Stimulated activated CD4-positive, alpha-beta T cell treated with anti-CD3 and anti-CD28 coated beads, Interleukin-4, amount 100 ng/mL, for 4 hours (primary cell): ENCODE measurements at places on chromosomes 4 and X.

GRCh38 chr4:177771645-177772044, 329.4 kb upstream of the AGA start:
- no peak for DNase-seq

GRCh38 chr4:71243091-71243833, 95.6 kb upstream of the SLC4A4 start:
- DNase-seq, result no peak

DNA sequence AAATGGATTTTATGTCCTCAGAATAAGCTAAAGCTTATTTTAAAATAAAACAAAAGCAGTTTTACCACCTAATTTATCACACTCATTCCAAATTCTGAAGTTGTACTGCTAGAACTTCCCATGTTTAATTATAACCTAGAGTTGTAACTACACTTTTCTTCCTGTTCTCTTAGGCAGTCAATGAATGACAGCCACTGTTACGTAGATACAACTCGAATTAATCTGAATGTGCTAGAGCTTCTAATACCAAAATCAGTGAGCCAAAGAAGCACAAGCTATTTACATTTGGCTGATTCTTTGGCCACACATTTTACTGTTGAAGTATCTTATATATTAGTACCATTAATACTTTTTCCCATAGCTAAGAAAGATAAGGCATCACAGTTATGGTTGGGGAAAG, 99.0 kb upstream of the FTHL17 start:
- no peak for DNase-seq

- DNase-seq, result no peak
Observed at GRCh38 chrX:46991664-46992063, 79.4 kb downstream of the JADE3 start.

DNA sequence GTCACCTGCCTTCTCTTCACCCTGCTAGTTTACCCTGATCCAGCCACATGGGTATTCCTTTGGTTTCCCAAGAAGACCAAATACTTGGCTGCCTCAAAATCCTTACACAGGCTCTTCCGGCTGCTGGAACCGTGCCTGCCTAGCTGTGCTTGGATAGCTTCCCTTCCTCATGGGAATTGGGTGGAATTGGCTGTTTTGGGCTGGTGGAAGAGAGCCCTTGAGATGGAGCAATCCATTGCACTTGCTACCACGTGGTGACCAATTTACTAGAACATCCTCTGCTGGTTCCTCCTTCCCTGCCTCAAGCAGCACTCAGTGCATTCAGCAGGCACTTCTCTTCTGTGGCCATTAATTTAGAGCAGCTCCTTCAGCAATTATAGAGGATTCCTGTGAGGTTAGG, 119.3 kb upstream of the AP1S2 start:
- no peak for DNase-seq

GRCh38 chr4:189615217-189615663, 325.4 kb upstream of the FRG1 start:
- DNase-seq, result no peak

- DNase-seq, result no peak
Observed at GRCh38 chr4:149638073-149638472, 177.6 kb downstream of the IQCM start.

GRCh38 chr4:117574085-117574484, 460.2 kb upstream of the NDST3 start:
- DNase-seq, result no peak

DNA sequence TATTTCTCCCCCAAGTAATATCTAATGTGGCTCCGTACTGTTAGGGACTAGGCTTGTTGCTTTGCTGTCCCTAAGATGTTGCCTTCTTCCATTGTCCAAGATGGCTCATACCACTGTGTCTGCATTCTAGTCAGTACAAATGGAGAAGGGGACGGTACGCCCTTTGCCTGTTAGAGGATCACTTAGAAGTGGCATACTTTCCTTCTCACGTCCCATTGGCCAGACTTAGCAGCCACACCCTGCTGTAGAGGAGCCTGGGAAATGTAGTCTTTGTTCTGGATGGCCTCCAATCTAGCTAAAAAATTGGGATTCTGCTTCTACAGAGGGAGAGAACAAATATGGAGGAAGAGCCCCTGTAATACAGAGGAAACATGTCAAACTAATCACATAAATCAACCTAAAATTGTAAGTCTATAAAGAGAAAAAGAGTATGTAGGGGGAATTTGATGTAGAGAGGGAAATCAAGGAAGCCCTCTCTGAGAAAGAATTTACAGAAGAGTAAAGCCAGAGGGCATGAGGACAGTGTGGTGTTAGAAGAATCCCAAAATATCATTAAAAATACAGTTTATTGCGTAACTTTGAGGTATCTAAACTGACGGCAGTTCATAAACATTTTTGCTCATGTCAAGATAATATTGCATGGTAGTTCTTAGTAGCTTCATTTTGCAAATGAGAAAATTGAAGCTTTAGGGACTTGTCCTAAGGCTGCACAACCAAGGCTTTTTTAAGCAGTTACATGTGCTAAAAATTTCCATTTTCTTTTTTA, 15.1 kb downstream of the PRIMPOL start:
- DNase-seq, result no peak
